Stomach (tissue), 19 donors: ENCODE measurements at places on chromosomes 2 and 18. TPM values are rescaled to one million over a fixed set of nuclear protein-coding genes. Genes with fewer than 3 reads are reported as not detected.
A peak's percentile ranks its signal among the peaks of the same experiment; 100 is the strongest.

- no peak for DNase-seq
These were observed 9.5 kb downstream of the PSD4 start for GRCh38 chr2:113183264-113183663.

GRCh38 chr2:70977605-70978205, 725 bp upstream of the ANKRD53 start:
- DNase-seq: peak; percentile 70

DNA sequence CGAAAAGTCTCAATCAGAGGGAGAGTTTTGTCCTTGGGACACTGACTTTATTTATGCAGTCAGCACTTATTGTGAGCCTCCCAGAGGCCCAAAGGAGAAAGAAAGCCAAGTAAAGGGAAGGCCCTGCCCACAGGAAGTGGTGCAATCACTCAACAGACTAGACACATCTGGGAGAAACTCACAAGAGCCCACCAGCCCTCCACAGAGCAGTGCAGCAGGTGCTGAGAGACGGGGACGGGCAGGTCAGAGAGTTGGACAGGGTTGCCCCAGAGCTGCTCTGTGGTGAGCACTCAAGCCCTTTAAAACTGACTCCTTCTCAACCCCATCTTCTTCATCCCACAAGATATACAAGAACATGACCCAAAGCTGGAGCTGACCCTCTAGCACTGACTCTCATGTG, 96.0 kb downstream of the TFCP2L1 start:
- DNase-seq: no peak

DNAJC5G gene
- polyA plus RNA-seq: not detected

RIT2 gene
- polyA plus RNA-seq: not detected
